ENCODE measurements at places on chromosomes 1 and 21. TPM values are rescaled to one million over a fixed set of nuclear protein-coding genes. Genes with fewer than 3 reads are reported as not detected.

The LENEP gene
- 0.65 TPM for total RNA-seq

DNA sequence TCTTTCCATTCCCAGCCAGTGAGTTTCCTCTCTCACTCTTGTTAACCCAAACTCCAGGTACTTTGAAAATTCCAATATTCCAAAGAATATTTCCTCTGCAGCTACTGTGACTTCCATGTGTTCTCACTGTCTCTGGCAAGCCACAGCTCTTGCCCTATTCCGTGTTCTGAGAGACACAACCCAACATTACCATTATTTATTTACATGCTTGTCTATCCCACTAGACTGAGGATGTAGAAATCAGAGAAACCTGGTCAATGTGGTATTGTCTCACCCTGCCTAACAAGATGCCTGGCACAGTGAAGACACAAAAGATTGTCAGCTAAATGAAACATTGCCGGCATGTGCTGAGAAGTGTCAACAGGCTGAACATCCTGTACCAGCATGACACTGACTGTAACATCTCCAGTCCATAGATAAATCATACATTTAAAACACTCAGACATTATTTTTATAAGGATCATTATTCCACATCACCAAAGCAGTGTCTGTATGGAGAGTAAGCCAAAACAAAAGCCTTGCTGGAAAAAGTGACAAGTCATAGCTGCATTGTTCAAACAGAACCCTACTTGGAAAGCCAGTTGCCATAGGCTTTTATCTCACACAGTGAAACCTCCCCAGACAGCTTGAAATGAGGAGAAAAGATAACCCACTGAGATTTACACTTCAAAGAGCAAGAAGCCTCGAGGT, 72.3 kb downstream of the SIPA1L2 start:
- no peak for DNase-seq

- no peak for DNase-seq
Observed at GRCh38 chr1:40072142-40072541, 24.9 kb downstream of the PPT1 start.

GRCh38 chr21:44925378-44925755, 4.7 kb upstream of the ITGB2 start:
- no peak for DNase-seq

- no peak for DNase-seq
Observed at GRCh38 chr1:10648689-10649516, 147.5 kb downstream of the CASZ1 start.

The KLF17 gene
- total RNA-seq, result not detected

GRCh38 chr1:203539831-203540546, 46.0 kb downstream of the OPTC start:
- DNase-seq, result no peak

The CDA gene
- total RNA-seq, result not detected

DNA sequence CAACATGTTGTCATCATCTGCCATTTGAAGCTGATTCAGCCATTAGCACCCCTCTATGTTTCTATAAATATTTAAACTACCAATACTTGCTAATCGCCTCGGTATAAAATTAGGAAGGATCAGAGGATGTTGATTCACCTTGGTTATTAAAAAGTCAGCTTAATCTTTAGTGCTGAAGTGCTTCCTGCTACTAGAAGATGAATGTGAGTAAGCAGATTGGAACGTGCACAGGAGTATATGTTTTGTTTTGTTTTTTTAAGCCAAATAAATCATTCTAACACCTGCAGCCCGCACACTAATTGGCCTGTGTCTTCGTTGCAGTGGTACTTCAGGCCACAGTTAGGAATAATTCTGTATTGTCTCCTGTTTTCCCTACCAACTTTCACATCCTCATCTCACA, 485.7 kb downstream of the AJAP1 start:
- DNase-seq, result no peak

The TRMT1L gene
- 26.3 TPM for total RNA-seq

The CFAP45 gene
- total RNA-seq, result 2.0 TPM

All from activated T-cell treated with anti-CD3 and anti-CD28 coated beads, Interleukin-2, amount 50 U/mL, for 72 hours (primary cell).